ENCODE measurements at places on chromosomes 4 and X. TPM values are rescaled to one million over a fixed set of nuclear protein-coding genes. Genes with fewer than 3 reads are reported as not detected.

DNA sequence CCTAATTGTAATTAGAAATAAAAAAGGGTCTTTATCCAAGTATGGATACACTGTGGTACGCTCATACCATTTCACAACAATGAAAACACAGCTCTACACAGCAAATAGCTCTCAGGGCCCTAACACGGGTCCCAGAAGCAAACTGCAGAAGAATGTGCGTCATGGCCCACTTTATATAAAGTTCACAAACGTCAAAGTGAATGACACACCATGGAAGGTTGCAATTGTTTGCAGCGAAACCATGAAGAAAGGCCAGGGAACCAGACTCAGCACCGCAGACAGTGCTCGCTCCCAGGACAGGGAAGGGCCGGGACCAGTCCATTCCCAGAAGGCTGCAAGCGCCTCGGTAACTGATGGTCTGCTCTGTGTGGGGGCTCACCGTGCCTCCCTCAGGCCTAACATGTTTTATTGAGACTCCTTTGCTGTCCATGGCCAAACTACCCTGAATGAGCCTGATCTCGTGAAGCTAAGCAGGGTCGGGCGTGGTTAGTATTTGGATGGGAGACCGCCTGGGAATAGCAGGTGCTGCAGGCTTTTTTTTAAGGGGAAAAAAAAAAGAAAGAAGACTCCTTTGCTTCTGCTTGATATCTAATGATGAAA lies 47.8 kb downstream of the ACOX3 start:
- H3K4me1 ChIP-seq, result peaks cover 41% of the 10 kb centered on the region

DNA sequence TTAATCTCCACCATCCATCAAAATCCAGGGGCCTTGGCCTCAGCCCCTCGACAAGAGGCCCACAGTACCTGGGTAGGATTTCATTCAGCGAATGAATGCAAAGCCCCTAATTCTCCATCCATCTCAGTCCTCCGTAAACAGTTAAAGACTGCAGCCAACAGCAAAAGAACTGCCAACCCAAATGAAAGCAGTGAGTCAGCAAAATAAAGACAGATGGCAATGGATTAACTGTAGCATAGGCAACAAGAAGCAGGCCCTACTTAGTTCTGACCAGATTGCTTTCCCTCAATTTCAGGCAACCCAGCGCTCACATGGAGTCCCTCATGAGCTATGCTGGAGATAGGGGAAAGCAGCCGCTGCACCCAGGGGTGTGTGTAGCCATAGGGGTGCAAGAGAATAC lies 21.4 kb downstream of the PLAC1 start:
- H3K27ac ChIP-seq, result no peak overlapping the region
- DNase-seq, result no peak
- no peaks in the 10 kb centered on the region for H3K4me1 ChIP-seq
- no peak overlapping the region for H3K4me3 ChIP-seq

The DHRSX gene
- total RNA-seq, result 13.2 TPM

The EIF2S3 gene
- total RNA-seq, result 252 TPM

The MAB21L2 gene
- not detected for total RNA-seq

Measured in PC-9 (cell line).